H9 (cell line): ENCODE measurements at places on chromosomes 7 and 10. TPM values are rescaled to one million over a fixed set of nuclear protein-coding genes. Genes with fewer than 3 reads are reported as not detected.

Gene PGAM2
- 5.6 and 8.7 TPM in 2 replicates for total RNA-seq

- DNase-seq, result no peak
Measured at GRCh38 chr7:140857048-140857447, 67.7 kb downstream of the BRAF start.

GRCh38 chr7:36961097-36961496 lies 236.8 kb upstream of the AOAH start:
- no peak for DNase-seq

DNA sequence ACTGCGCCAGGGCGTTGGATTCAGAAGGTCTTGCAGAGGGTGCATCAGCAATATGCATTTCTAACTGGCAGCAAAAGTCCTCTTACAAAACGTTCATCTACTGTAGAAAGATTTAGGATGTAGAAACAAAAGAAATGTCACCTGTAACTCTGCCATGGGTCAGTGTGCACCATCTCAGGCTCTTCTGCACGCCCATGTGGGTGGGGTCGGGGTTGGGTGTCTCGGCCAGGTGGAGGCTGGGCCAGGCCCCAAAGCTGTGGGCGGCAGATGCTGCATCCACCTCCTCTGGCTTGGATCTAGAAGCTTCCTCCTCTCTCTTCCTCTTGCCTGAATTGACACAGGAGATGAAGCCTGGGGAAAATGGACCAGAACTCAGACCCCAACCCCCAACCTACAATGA lies 111.3 kb upstream of the PPP2R2D start:
- peak; percentile 12 for DNase-seq

DNA sequence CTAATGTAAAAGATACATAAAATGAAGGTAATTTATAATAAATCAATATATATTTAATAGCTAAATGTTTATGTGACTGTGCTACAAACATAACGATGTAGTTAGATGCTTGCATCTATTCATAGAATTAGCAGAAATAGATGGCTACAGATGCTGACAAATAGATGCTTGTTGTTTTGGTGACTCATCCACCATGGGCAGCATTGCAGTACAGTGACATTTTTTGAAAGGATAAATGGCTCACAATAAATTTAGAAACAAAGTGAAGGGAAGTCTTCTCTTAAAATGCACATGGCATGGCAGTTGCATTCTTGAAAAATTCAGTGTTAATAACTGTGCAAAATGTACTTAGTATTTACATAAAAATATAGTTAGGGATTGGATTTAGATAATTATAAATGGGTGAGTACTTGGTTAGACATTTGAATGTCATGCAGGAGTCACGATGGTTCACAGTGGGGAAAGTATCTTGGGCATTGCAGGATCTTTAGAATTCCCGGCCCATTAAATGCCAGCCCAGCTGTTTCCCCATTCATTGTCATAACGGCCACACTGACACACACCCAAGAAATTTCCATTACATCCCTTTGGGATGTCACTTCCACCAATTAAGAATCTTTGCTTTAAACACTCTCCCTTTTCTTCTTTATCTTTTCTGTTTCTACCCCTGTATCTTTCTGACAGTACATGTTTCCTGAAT lies 564.1 kb downstream of the ATRNL1 start:
- no peak for DNase-seq

DNA sequence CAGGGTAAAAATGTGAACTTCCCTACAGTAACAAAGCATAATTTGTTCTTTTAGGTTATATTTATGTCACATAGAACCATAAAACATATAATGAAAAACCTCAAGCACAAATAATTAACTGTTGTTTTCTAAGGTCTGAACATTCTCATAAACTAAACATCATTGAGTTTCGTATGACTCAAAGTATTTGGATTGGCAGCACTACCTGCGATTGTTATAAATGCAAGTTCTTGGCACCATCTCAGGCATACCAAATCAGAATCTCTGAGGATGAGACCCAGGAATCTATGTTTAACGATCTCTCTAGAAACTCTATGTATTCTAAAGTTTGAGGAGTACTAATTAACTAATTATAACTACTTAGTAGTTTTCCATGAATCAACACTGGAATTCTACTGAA lies 22.5 kb downstream of the ORC5 start:
- DNase-seq, result no peak

DNA sequence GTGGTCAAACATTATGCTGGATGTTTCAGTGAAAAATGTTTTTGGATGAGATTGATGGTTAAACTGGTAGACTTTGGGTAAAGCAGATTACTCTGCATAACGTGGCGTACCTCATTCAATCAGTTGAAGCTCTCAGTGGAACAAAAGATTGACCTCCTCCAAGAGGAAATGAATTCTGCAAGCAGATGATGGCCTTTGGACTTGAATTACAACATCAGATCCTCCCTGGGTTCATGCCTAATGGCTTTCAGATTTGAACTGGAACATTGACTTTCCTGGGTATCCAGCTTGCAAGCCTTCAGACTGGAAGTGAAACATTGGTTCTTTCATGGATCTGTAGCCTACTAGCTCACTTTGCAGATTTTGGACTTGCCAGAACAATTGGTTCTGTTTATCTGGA lies 169.3 kb upstream of the MALRD1 start:
- DNase-seq, result no peak

Gene PTPRN2
- total RNA-seq, result 5.2 and 5.7 TPM in 2 replicates

DNA sequence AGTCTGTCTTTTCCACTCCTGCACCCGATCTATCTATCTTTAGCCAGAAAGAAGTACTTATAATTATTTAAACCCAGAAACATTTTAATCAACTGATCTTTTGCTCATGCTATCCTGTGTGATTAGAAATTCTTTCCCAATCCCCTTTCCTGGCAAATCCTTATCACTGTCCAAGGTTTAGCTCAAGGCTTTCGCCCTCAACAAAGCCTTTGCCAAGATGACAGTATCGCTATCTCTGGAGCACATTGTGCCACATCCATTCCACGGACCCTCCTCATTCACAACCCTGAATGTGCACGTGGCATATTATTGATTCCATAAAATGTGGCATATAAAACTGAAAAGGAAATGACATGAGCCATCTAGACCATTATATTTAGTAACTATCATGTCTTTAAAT lies 71.3 kb downstream of the PTN start:
- DNase-seq, result no peak

DNA sequence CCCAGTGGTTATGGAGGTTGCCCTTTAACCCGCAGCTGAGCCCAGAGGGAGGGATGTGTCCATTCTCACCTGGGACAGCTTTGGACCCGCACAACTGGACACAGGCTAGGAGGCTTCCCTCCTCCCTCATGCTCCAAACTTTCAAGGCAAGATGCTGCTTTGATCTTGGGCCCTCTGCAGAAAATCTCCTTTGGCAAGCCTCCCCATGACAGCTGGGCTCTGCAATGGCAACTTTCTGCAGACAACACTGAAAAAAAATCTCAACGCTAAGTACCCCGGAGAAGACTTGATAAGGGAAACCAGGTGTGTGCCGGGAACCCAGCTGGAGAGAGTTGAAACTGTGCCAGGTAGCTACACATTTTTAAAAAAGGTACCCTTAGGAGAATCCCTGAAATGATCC lies 610.1 kb downstream of the LRMDA start:
- no peak for DNase-seq

Gene PNLIPRP1
- total RNA-seq, result not detected in 2 replicates

DNA sequence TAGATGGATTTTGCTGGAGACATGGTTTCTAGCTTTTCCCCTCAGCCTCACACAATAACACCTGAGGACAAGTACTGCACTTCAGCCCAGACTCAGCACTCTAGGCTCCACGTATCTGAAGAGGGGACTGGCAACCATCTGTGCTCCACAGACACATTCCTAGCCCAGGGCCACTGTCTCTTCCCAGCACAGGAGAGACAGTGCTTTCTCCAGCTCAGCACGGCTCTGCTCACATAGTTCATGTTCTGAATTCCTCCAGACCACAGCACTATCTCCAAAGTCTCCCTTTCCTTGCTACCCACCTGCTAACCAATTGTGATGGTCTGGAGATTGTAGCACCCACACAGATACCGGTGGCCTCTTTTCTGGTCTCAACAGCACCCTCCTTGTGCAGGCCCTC lies 114.5 kb downstream of the HTR7 start:
- no peak for DNase-seq

DNA sequence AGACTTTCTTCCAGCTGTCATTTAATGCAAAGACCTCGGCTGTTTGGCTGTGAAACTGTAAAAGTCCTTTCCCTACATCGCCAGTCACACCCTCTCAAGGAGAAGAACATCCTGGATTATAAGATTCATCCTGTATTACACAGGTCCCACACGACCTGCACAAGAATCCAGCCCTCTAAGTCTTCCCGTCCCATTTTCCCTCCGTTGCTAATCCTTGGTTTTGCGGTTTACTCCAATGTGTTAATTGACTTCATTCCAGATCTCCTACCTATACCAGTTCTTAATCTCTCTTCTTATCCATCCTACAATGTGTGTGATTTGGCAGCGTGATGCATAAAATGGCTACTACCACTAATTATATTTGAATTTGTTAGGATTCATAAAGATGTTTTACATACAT lies 110.4 kb downstream of the COL28A1 start:
- DNase-seq, result no peak

Gene INMT
- total RNA-seq, result 0.59 and 0.70 TPM in 2 replicates

DNA sequence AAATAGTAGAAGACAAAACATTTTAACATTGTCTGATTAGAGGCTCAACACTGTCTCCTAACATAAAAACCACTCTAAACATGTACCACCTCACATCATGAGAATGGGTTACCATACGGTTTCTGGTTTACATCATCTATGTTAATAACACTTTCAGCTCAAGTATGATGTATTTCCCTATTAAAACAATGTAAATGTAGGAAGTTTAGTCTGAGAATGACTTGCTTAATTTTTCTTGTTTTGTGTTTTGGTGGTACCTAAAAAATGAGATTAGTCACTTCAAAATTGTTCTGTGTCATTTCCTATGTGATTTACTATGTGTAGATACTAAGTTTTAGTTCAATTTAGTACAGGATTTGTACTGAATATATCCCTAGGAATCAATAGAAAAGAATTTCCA lies 195.8 kb upstream of the SEMA3C start:
- DNase-seq, result no peak

GRCh38 chr10:17116193-17116592 lies 13.4 kb downstream of the CUBN start:
- no peak for DNase-seq

DNA sequence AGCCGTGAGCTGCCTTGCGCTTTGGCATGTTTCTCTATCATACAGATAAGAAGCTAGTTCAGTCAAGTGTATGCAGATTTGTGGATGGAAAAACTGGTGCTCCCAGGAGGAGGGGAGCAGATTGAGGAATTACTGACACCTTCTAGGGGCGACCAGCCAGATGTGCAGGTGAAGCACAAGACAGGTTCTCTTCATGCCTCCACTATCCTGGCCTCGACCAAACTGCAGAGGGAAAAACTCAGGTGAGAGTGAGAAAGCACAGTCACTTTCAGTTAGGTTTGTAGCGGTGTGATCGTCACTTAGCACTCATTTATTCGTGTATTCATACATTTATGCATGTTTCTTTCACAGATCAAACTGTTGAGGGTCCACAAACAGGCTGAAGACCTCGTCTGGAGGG lies 600 bp upstream of the DBNL start:
- no peak for DNase-seq

GRCh38 chr10:49844775-49845595 lies 82.9 kb upstream of the OGDHL start:
- no peak for DNase-seq

DNA sequence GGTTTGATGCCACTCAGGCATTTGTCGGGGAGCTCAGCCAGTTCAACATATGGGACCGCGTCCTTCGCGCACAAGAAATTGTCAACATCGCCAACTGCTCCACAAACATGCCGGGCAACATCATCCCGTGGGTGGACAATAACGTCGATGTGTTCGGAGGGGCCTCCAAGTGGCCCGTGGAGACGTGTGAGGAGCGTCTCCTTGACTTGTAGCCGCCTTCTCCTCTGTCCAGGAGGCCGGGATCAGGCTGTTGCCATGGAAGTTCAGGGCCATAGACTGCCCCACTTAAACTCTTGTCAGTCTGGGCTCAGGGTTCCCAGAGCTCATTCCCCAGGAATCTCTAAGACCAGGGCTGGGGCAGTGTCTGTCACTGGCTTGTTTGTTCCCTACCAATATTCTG lies 11.3 kb downstream of the NPTX2 start:
- DNase-seq, result no peak

DNA sequence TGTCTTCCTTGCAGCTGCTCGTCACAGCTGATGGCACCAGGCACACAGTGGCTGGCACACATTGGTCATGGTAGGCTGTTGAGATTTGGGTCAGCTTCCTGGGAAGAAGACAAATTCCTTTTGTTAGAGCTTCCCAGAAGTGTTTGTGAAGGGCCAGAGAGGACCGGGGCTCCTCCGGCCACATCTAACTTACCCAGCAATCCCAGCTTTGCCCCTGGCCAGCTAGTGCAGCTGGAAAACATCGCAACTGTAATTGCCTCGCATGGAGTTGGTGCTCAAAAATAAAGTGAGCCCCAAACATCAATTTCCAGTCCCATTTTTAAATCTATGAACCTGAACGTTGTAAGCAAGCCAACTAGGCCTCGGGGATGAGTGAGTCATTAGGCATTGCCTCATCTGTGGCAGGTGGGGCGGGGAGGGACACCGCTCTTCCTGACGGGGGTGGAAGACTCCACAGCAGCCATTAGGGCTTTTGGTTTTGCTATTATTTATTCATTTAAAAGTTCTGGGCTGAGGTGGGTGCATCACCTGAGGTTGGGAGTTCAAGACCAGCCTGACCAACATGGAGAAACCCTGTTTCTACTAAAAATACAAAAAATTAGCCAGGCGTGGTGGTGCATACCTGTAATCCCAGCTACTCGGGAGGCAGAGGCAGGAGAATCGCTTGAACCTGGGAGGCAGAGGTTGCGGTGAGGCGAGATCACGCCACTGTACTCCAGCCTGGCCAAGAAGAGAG lies 12.4 kb downstream of the CPA5 start:
- DNase-seq, result no peak

Gene ZPBP
- total RNA-seq, result not detected in 2 replicates

Gene SLIT1
- total RNA-seq, result 0.46 and 0.57 TPM in 2 replicates
